ENCODE measurements at places on chromosomes 11 and 22.

DNA sequence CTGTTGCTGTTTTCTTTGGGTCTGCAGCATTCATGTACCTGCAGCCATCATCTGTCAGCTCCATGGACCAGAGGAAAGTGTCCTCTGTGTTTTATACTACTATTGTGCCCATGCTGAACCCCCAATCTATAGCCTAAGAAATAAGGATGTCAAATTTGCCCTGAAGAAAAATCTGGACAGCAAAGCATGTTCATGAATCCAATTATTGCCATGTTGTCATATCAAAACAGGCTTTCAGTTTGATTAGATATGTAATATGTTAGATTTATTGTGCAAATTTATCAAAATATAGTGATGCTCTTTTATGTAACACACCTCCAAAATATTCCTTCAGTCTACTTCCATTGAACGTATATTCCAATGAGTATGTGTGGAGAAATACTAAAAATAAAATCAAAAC is 15.4 kb upstream of the OR8G1 start:
- no peak for DNase-seq

- no peak for DNase-seq
These were observed 381.3 kb downstream of the CTTN start for GRCh38 chr11:70779433-70780245.

- DNase-seq, result no peak
These were observed 345.3 kb upstream of the NCAM1 start for GRCh38 chr11:112615891-112616290.

DNA sequence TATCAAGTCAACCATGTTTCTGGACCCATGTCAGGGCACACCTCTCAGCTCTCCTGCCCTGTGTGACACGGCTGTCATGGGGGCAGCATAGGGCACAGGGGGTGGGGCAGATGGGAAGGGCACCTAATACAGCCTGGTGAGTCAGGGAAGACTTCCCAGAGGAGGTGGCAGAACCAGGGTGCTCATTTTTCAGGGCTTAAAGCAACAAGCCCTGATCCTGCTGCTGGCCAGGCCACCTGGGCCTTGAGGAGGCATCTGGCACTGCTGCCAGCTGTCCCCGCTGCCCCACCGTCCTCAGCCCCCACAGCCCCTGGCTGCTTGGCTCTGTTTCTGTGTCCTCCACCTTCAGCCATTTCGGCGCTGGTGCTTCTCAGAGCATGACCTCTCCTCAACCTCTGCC is 4.4 kb downstream of the MAP3K11 start:
- no peak for DNase-seq

DNA sequence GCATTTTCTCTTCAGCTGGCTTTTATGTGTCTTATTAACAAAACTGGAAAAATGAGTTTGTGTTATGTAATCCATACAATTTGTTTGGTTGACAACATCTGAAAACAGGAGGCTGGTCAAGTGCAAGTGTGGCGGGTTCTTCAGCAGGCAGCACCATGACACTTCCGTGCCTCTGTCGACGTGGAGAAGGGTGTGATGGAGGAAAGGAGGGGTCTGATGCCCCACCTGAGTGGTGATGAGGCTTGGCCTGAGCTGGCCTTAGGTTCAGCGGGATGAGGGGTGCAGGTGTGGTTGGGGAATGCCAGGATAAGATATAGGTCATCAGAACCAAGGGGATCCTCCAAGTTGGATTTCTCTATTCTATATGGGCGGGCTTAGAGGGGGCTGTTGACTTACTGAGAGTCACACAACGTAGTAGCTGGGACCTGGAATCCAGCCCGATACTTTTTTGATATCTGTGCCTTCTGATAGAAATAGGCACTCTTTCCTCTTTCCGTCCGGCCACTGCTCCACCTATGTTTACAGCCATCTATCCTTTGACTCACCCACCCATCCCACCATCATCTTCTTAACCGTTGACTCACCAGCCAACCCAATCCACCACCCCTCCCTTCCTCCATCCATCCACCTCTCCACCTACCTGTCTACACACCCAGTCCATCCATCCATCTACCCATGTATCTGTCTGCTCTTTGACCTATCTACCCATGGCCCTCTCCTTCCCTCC is 29.0 kb downstream of the SHANK3 start:
- no peak for DNase-seq

DNA sequence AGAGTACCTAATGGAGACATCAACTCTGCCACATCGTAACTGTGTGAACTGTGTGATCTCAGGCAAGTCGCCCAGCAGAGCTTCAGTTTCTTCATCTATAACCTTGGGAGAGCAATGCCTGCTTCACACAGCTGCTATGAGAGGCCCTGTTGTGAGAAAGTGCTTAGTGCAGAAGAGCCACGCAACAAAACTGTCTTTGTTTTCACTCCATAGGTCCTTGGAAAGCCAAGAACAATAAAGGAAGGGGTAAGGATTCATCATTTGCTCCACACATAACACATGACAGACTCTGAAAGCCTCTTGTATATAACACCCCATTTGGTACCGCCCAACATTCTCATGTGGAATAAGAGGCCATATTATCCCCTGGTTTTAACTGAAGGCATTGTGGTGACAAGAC is 231.9 kb upstream of the ISX start:
- no peak for DNase-seq
